ENCODE measurements at places on chromosomes 3 and 15.

DNA sequence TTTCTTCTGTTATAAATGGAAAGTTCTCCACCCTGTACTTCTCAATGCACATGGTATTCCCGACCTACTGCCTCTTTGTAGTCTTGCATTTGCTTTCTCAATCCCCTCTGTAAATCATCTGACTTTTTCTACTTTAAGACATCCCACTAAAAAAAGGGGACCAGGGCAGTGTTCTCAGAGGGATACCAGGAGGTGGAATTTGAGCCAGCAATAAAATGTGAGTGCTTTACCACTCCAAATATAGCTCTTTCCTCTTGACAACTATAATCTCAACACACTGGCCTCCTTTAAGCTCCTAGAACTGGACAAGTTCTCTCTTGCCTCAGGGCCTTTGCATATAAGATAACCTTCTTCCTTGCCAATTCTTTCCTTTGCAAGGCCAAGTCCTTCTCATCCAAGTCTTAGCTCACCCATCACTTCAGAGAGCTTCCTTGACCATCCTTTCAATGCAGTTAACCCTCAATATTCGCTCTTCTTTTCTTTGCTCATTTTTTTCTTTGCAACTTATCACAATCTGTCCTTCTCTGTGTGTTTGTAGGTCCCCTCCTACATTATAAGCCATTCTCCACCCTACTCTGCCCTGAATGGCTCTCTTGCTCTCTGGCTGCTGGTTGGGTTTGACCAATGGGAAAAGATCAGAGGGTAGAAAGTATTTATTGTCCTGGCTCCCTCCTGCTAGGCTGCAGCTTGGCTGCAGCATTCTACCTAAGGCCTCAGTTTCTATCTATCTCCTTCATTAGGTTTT lies 93.4 kb downstream of the PRICKLE2 start:
- no peak for DNase-seq

DNA sequence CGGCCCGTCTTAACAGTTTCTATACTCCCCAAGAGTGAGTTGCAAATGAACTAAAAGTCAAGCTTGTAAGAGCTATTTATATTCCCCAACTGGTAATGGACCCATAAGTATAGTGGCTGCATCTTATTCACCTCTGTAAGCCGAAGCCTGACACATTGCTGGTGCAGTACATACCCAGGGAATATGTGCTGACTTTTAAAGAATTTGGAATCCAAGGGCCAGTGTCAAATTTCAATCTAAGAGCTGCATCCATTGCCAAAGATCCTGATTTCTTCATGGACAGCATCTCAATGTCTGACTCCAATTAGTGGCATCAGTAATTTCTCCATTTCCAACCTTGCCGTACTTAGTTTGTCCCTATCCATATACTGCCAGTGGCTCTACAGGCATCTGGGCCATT lies 42.0 kb downstream of the FRMD4B start:
- no peak for DNase-seq

DNA sequence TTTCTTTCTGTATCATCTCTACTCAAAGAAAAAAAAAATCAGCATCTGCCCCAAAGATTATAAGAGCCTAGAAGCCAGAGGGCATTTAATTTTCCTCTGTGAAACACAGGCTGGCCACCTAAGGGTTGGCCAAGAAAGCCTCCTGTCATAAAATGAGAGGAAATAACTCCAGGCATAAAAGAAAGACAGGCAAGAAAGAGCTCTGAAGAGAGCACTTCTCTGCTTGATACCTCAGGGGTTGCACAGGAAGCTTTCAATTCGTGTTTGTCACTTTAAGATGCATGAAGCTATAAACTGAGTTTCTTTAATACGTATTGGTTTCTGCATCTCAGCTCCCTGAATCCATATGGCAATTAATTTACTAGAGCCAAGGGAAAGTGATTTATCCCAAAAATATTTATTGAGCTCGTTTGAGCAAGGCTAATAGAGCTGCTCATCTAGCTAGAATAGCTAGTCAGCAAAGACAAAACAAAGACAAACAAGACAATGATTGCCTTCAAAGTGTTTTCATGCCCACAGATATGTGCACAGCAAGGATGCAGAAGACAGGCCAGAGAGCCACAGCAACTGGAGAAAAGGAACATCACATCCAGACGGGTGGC lies 35.5 kb downstream of the ATP8B4 start:
- DNase-seq, result no peak

GRCh38 chr3:159169828-159170227 lies 368.0 kb downstream of the MFSD1 start:
- DNase-seq, result no peak

- no peak for DNase-seq
Observed at GRCh38 chr3:64493149-64493548, 194.7 kb downstream of the ADAMTS9 start.

DNA sequence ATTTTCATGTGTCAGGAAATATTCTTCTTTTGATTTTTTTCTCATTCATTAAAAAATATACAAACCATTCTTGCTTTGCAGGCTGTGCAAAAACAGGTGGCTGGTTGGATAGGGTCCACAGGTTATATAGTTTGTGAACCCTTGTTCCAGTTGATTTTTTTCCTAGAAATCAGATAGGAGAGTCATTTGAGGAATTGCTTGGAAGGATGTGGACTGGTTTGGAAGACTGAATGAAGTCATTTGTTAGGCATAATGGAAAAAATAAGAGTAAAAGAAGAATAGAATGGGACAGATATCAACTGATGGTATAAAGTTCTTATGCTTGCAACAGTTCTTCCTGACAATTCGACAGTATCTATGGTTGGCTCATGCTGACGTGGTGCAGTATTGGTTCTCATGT lies 189.4 kb downstream of the PTPRG start:
- no peak for DNase-seq

GRCh38 chr15:94231723-94232468 lies 535 bp downstream of the MCTP2 start:
- DNase-seq, result no peak

DNA sequence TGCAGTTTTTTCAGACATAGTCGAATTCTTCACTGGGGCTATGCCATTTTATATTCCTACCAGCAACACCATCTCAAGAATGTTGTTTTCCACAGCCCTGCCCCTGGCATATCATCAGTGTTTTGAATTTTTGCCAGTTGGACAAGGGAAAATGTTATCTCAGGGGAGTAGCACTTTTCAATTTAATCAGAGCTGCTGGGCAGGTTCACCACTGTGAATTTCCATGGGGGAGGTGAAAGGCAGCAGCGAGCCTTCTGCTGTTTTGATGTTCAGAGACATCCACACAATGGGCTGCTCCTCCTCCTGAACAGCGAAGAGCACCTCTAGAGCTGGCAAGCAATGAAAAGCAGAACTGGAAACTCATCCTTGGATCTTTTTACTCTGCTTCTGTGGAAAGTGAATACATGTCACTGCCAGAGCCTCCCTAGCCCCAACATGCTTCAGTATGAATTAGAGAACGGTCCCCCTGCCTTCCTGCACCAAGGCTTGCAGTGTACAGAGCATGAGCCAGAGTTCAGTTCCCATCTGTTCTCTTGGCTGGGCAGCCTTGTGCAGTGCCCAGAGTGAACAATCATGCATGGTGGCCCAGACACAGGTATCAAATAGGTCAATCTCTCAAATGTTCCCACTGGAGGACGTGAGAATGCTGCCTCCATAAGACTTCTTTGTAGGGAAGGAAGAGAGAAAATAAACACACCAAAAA lies 56.1 kb upstream of the RAD18 start:
- DNase-seq, result no peak

DNA sequence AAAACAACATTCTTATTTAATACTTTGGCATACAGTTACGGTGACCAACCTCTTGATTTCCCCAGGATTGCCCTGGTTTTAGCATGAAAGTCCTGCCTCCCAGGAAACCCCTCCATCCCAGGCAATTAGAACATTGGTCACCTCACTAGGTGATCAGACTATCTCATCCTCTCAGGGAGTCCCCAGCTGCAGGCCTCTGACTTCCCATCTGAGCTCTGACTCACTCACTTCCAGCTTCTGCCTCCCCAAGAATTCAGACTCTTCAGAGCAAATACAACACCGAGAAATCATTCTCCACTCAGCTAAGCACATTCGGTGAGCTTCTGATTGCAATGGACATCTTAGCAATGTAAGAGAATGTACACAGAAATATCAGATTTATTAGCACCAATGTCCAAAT lies 92.4 kb upstream of the HES1 start:
- DNase-seq, result no peak

- no peak for DNase-seq
Observed at GRCh38 chr15:69666441-69666882, 213.8 kb downstream of the RPLP1 start.

DNA sequence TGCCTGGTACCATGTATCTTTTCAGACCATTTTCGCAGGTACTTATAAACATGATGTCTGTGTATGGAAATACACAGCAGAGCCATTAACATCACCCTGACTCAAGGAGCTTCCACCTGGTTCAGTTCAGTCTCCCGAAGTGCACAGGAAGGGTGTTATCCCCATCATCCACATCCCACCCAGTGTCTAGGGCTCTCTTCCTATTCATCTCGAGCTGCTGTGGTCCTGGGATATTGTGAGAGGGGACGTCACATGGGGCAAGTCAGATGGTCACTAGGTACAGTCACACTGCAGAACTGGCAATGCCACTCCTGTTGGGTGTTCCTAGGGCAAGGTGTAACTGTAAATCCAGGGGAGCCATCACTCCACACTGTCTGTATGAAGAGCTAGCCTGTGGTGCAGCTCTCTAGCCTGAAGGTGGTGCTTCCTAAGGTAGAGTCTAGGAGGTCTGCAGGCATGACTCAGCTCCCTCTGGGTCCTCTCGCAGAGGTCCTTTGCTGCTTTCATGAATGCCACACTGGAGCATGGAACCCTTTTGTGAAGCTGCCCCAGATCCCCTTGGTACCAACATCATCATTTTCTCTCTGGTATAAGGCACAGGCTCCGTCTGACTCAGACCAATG lies 13.9 kb downstream of the ISLR2 start:
- no peak for DNase-seq

DNA sequence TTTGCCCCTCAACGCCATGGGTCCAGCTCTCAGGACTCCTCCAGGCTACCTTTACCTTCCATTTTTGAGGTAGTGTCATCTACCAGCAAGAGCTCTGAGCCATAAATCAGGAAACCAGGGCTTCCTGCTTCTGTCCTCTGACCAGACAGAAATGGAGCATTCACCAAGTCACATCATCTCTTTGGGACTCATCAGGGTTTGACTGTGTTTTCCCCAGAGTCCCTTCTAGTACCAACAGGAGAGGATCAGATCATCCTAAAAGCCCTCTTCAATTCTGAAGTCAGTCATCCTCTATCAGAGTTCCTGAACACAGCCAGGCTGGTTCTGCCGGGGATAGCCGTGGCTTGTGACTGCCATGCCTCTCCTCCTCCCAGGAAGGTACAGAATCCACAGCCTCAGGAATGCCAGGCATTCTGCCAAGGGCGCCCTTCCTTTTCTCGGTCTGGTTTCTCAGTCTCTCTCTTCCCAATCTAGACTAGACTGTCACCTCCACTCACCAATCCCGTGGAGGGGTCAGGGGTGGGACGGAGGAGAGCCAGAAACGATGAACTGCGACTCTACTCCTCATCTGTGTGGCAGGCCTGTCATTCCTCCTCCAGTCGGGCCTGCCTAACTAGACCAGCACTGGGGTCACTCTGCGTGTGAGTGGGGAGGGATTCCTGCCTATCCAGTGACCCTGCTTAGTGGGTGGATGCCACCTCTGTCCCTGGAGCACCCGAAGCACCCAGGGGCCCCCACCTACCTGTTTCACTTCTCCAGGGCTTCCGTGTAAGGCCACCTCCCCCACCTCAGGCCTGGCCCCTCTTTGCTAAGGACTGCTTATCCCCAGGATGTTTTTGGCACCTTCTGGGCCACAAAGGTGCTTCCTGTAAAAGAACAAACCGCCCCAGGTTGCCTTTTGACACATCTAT lies 30.9 kb downstream of the CCNL1 start:
- DNase-seq, result no peak

DNA sequence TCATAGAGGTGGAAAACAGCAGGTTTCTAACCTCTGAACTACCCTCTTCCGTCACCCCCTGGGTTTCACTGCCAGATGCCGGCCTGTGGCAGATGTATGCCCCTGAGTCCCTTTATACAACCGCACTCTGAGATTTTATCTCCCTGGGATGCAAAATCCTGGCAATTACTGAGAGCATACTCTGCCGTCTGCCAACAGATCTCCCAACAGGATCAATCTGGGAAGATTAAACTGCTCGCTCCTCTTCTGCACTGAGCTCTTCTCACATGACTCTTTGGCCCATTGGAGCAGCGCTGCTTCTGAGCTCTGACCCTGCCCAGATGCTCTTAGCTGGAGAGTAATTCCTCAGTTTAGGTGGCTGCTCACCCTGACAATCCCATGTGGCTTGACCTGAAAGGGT lies 133.2 kb downstream of the LIPC start:
- DNase-seq, result no peak

DNA sequence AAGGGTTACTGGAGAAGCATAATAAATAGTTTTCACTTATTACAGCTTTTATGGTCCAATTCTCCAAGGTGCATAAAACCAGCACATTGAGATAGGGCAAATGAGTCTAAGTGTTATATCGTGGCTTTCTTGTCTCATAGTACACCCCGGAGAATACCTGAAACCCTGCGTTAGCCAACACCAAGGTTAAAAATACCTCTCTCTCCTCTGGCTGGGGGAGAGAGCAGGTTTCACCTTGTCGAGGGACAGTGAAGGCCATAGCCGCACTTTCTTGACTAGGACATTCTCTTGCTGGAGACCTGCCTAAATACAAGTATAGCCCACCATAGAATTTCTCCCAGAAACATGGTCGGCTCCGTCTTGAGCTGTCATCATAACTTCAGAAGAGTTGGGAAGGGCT lies 51.4 kb upstream of the ATOSA start:
- no peak for DNase-seq

GRCh38 chr15:31275331-31276262 lies 51.0 kb upstream of the KLF13 start:
- DNase-seq, result no peak

- DNase-seq, result no peak
Observed at GRCh38 chr3:57393977-57394376, 101.5 kb upstream of the ASB14 start.

- DNase-seq, result no peak
Observed at GRCh38 chr3:171375666-171376595, 84.3 kb downstream of the TNIK start.

DNA sequence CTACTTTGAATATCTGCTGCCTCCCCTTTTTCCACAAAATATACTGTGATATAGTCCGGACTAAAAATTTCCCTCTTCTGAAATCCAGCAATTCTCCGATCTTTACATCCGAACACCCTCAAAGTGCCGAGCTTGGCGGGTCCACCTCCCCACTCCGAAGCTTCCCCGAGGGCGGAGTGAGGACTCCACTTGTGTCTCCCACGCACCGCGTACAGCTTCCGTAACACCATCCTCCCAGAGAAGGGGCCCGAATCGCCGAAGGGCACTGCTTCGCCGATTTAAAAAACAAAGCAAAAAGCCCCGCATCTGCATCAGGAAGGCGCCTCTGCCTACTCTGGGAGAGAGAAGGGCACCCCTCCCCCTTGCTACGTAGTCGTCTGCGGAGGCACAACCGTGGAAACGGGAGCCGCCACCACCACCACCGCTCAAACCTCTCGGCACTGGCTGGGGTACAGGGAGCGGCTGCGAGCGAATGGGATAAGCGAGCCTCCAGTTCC lies 551 bp downstream of the NCBP2 start:
- DNase-seq, result peak; percentile 25

- no peak for DNase-seq
Observed at GRCh38 chr15:91578511-91578910, 275.0 kb upstream of the SLCO3A1 start.

GRCh38 chr15:63475707-63476106 lies 28.7 kb upstream of the USP3 start:
- no peak for DNase-seq
